ENCODE measurements at places on chromosomes 1 and 21.

DNA sequence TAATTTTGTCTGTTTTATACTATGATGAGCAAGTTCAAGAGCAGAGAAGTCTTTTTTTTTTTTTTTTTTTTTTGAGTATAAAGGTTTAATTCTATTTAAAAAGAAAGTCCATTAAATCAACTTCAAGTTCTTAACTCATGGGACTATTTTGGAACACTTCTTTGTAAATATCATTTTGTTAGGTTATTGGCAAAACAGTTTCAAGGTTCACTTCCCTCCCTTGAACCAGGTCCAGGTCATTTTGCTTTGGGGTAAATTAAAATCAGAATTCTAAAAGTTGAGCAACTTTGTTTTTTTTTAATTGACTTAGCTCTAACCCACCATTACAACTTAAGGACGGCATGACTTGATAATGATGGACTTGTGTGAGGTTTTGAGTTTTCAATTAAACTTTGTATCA is 72.3 kb downstream of the WLS start:
- DNase-seq: no peak

DNA sequence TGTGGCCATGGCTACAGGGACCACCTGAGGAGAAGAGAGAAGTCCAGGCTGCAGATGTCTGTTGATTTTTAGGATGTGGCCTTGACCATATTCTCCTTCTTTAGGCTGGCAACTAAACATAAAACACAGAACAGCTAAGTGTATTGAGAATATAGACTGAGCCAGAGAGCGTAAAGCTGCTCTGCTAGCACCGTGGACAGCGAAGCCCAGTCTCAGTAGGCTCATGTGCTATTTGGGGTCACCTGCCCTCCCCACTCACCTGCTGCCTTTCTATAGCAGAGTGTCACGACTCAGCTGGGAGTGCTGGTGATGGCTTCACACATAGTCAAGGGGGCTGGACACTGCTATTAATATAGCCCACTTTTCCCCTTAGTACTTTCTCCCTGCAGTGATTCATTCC is 278.5 kb downstream of the KCNH1 start:
- DNase-seq: no peak

GRCh38 chr1:1307261-1307922 is 338 bp downstream of the ACAP3 start:
- DNase-seq: no peak

DNA sequence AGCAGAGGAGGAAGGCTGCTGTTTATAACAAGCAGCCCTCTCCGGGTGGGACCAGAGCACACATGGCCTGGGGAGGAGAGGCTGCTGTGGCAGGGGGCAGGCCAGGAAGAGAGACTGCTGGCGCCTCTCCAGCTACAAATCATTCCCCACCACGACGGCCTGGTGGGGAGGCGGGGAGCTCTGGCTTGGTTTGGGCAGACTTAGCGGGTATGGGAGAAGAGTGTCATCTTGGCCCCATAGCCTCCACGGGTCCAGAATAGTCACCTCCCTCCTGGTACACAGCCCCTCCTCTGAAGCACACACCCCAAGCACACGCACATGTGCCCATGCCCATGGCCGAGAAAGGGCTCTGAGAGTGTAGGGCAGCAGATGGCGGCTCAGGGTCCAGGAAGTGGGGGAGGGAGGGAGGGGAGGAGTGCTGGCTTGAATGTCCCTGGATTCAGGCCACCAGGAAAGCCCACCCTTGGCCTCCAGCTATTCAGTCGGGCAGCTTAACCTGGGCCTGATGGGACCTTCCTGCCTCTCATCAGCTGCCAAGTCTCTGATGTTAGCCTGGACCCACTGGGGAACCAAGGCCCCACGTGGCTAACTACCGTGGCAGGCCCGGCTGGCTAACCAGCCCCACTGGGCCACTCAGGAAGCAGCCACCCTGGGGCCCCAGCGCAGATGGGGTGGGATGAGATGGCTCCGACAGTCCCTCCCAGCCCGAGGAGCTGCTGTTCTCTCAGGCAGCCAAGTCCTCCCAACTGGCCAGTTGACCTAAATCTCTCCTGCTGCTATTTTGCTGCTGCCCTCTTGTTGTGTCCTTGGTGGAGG is 10.9 kb downstream of the LRP8 start:
- no peak for DNase-seq

GRCh38 chr1:226948996-226949395 is 8.9 kb downstream of the COQ8A start:
- DNase-seq: no peak

DNA sequence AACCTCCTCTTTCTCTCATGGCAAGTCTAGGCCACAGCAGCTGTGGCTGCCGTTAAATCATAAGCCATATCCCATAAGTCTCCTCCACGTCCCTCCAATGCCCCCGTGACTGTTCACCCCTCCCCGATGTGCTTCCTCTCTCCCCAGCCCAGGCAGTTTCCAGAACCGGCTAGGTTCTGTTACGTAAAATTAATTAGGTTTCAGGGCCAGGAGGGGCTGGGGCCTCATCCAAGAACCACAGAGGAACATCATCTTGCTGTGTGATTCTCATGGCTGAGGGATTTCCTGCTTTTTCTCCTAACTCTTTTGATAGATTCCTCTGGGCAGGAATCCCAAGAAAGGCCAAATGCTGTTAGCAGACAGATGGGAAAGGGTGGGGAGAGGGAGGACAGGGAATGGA is 141.8 kb upstream of the AJAP1 start:
- no peak for DNase-seq

DNA sequence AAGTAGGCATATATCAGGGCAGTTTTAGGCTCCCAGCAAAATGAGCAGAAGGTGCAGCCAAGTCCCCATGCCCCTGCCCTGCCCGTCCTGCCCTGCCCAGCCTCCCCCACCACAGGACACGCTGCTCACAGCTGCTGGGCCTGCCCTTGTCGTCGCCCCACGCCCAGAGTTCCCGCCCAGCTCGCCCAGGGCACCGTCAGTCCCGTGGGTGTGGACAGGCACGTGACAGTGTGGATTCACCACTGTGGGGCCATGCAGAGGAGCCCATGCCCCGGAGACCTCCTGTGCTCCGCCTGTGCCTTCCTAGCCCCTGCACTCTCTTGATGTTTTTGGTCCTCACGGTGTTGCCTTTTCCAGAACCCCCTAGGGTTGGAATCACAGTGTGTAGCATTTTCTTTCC is 7.0 kb downstream of the FAAP20 start:
- no peak for DNase-seq

GRCh38 chr1:172024516-172024915 is 183.2 kb downstream of the DNM3 start:
- DNase-seq: no peak

DNA sequence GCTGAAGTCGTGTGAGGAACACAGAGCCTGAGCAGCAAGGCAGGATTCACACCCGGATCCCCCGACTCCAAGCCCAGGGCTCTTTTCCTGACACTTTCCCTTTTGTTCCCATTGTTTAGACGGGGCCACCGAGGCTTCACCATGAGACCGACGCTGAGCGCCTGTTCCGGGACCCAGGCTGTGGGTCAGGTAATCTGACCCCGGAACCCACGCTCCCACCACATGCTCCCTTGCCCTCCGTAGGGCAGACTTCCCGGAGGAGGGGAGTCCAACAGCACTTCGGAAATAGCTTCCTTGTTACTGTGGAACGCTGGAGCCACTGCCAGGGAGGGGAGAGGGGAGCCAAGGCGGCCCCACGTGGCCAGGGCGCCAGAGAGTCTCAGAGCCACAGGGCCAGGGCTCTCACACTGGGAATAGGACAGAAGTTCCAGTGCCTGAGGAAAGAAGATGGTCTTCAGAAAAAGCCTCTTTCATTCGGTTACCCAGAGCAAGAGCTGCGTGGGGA is 18.4 kb downstream of the RUNX3 start:
- DNase-seq: no peak

DNA sequence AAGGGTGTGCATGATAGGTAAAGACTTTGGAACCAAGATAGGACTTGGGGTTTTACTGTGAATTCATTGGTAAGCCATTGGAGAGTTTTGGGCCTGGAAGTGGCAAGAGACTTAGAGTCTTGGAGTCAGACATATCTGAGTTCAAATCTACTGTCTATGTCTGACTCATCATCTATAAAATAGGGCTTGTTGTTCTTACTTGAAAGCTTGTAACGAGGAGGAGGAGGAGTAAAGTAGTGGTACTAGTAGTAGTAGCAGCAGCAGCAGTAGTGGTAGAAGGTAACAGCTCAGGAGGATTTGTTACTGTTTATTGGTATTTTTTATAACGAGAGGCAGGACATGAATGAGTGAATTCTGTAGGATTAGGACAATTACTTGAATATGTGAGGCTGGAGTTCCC is 62.7 kb downstream of the CACHD1 start:
- no peak for DNase-seq

DNA sequence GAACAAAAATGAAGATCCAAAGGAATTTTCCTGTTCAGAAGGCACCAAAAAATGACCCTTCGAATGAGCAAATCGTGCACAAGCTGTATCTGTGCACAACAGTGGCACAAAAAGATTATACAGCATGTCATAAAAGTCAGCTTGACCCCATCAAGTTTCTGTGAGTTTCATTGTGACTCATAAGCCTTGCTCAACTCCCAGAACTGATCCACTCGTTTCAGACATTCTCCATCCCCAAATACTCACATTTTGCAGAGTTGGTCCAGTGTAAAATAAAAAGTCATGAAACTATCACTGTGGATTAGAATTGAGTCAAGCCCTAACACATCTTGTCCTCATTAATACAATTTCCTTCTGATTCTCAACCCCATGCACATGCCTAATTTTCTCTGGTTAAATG is 174.7 kb upstream of the PKN2 start:
- DNase-seq: no peak

- no peak for DNase-seq
Measured at GRCh38 chr1:100995198-100995988, 30.2 kb downstream of the DPH5 start.

- DNase-seq: no peak
Measured at GRCh38 chr1:224058303-224058702, 55.6 kb upstream of the FBXO28 start.

DNA sequence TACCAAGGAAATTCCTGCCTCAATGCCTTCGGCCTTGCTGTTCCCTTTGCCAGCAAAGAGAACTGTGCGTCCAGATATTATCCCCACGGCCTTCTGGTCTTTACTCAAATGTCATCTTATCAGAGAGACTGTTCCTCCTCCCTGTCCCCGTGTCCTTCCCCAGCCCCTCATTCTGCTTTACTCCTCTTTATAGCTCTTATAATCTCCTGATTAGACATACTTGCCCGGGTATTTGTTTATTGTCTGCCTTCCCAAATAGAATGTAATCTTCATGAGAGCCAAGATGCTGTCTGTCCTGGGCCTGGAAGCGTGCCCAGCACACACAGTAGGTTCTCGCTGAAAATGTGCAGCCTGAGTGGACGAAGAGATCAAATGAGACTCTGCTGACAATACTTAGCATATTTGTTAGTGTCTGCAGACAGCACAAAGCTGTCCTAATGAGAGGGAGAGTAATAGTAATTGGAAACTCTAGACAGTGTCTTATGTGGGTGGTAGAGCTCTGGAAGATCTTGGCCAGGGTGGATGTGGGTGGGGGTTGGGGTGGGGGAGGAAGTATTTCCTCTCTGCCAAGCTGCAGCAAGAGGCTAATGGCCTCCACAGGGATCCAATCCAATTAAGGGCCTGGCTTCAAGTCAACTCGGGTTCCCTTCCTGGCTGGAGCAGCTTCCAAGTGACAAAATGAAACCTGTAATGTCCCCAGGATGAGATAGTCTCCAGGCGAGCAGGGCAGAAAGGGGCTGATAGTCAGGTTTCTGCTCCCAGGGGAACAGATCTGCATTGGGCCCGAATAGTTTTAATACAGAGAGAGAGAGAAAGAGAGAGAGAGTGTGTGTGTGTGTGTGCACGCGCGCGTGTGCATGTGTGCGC is 9.5 kb upstream of the CLIC4 start:
- no peak for DNase-seq

DNA sequence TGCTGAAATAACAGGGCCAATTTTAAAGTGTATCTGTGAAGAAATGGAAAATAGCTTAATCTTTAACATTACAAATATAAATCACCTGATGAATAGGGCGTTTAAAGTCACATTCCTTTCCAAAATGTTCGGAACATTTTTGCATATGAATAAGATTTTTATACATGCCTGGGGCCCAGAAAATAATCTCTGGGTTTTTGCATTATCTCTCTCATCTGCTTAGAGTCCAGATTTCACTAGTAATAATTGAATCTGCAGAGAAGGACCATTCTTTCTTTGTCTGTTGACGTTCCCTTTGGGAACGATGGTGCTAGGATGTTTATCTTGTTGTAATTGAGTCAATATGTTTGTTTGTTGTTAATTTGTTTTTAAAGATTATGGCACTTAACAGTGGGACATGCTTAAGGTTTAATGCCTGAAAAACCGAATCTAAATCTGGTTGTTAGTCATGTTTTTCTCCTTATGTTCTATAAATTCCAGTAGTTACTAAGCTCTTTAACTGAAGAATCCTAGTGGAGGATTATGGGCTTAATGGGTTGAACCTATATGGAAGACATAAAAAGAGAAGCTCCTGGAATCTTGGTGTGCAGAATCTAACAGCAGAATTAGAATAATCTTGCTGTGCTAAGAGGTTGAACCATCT is 140.6 kb downstream of the VPS13D start:
- no peak for DNase-seq

DNA sequence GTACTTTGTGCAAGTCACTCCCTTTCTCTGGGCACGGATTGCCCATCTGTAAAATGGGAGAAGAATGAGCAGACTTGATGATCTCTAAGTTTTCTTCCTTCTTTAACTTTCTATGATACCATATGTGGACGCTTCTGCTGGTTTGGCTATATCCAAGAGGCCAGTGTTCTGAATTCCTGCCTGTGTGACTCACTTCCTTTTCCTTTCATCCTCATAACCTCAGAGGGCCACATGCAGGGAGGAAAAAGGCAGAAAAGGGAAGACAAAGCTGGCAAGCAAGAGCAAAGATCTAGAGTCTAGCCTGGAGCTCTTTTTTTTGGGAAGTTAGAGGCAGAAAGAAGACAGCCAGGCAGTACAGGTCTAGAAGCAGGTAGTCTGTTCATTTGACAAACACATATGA is 151.2 kb downstream of the OMA1 start:
- DNase-seq: peak; percentile 38

GRCh38 chr1:175040324-175040879 is 17.2 kb upstream of the MRPS14 start:
- no peak for DNase-seq

DNA sequence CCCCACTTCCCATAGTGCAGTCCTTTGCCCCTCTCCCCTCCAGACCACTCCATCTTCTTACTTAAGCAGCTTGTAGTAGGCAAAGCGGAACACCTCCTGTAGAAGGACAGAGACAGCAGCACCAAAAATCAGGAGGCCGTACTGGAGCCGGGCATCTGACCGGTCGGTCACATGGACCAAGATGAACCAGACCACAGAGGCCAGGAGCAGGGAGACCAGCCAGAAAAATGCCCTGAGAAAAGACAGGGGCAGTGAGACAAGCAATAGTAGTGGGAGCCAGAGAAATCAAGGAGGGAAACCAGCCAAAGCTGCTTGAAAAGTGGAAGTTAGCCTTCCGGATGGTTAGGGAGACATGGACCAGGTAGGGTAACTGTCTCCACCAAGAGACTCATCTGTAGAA is 920 bp downstream of the APH1A start:
- DNase-seq: no peak

GRCh38 chr1:244097523-244098405 is 46.7 kb downstream of the ZBTB18 start:
- no peak for DNase-seq
